Upper lobe of right lung (tissue), 1 donor: ENCODE measurements at places on chromosomes 5 and 9. TPM values are rescaled to one million over a fixed set of nuclear protein-coding genes. Genes with fewer than 3 reads are reported as not detected.

The PLPP6 gene
- total RNA-seq = 5.5 TPM

DNA sequence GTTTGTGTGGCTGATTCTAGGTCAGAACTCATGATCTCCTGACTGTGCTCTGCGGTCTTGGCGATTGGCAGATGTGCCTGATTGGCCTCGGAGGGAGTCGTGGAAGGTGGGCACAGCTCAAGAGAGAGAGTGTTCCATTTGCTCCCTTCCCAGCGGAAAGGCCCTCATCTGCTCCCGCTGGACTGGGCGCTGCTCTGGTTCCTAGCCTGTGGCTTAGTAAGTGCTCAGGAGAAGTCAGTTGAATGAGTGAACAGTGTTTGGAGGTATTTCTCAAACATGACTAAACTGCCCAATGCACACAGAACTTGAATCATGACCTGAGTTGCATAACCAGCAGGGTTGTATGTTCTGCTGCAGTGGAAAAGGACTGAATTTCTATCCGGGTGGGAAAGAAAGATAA is 120.2 kb upstream of the PITX1 start:
- no peak overlapping the region for H3K4me3 ChIP-seq
- H3K27me3 ChIP-seq = no peaks in the 10 kb centered on the region

- DNase-seq = no peak
- H3K27ac ChIP-seq = no peak overlapping the region
- H3K27me3 ChIP-seq = peaks cover 5% of the 10 kb centered on the region
- no peaks in the 10 kb centered on the region for H3K36me3 ChIP-seq
- peaks cover 22% of the 10 kb centered on the region for H3K4me1 ChIP-seq
These were observed 3.9 kb downstream of the S1PR3 start for GRCh38 chr9:88995200-88995577.

DNA sequence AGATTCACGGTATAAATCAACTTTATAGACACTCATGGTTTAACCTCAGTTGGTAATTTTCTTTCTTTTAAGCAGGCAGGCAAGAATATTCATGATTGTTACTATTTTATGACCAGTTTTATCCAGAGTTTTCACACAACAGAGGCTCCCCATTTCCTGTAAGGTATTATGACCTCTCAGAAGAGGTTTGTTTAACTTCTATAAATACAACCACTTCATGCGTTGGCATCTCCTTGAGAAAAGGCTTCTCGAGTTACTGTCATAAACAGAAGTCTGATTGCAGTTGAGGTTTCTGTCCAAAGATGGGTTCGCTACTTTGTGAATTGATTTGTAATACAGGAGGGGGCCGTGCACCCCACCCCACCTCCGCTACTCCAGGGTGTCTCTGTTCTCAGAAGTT is 55.3 kb downstream of the ENTREP1 start:
- H3K36me3 ChIP-seq = no peaks in the 10 kb centered on the region
- H3K4me1 ChIP-seq = peaks cover 15% of the 10 kb centered on the region
- no peaks in the 10 kb centered on the region for H3K27me3 ChIP-seq
- no peak overlapping the region for H3K27ac ChIP-seq
- DNase-seq = no peak

DNA sequence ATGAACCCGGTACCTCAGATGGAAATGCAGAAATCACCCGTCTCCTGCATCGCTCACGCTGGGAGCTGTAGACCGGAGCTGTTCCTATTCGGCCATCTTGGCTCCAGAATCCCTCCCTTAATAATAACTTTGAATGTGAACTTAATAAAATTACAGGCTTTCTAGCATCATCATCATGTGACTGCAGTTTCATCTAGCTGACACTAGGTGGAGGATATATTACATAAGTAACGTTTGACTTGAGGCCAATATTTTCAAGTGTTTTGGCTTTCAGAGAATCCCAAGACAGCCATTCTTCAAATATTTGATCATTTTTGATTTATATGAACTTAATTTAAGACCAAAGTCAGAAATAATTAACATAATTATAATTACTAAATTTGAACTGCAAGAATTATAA is 474.9 kb upstream of the CDH10 start:
- no peaks in the 10 kb centered on the region for H3K27me3 ChIP-seq
- no peaks in the 10 kb centered on the region for H3K36me3 ChIP-seq
